ENCODE measurements at places on chromosomes 16 and 17.

DNA sequence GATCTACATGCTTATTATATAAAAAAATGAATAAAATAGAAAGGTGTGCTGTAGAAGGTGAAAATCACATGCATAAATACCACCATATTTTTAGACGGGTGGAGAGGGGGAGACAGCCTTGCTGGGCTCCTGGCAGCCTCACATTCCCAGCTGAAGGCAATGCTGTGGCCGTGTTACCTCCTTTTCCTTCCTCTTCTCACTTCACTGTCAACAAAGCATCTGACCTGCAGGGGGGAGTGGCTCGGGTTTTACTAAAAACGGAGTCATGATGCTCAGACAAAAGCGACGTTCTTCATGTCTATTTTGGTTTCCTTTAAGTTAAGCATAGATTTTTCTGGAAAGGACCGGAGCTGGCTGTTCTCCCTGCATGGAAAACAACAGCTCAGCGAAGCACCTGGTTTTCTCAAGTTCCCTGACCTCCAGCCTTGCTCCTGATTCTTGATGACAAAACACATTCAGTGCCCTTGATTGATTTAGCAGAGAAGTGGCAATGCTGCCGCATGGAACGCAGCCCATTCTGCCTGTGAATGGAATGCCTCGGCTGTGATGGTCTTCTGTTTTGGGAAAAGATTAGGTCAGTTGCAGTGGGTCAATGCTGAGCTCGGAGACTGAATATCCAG, 5.5 kb upstream of the RPTOR start:
- H3K27ac ChIP-seq: no peak overlapping the region
- DNase-seq: peak; percentile 75
- H3K36me3 ChIP-seq: no peaks in the 10 kb centered on the region
- peaks cover 3% of the 10 kb centered on the region for H3K27me3 ChIP-seq
- no peaks in the 10 kb centered on the region for H3K4me1 ChIP-seq

GRCh38 chr17:8151120-8151640, 1.0 kb downstream of the PER1 start:
- peak; percentile 97 for DNase-seq
- H3K4me1 ChIP-seq: peaks cover 48% of the 10 kb centered on the region
- peak overlapping the region; percentile 100 for H3K27ac ChIP-seq
- H3K27me3 ChIP-seq: no peaks in the 10 kb centered on the region

DNA sequence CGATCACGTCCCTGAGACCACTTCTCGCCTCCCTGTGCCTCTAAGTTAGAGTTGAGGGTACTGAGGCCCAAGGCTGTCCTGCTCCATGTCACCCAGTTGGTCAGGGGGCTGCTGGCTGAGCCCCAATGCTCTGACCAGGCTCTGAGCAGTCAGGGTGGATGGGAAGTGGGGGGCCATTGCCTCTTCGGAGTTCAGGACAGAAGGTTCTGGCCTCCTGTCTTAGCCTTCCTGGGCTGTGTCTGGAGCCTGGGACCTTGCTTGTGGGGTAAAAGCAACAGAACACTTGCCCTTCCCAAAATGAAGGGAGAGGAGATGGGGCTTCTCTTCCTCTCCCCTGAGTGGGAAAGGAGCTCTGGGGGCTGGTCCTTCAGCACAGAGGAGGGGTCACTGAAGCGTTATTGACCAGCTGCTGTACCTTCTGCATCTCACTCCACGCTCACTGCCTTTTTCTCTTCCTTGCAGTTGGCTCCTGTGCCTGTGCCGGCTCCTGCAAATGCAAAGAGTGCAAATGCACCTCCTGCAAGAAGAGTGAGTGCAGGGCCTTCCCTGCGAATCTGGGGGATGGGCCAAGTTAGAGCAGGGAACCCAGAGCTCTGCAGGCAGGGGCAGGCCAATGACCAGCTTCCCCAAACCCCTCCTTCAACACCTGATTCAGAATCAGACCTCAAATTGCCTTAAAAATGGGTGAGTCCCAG, 580 bp downstream of the MT1X start:
- H3K27ac ChIP-seq: peak overlapping the region; percentile 83
- no peaks in the 10 kb centered on the region for H3K27me3 ChIP-seq
- peaks cover 14% of the 10 kb centered on the region for H3K4me1 ChIP-seq
- peak overlapping the region; percentile 85 for H3K4me3 ChIP-seq

GRCh38 chr17:2710071-2710802, 1.3 kb downstream of the CLUH start:
- no peaks in the 10 kb centered on the region for H3K36me3 ChIP-seq
- H3K4me3 ChIP-seq: peak overlapping the region; percentile 87
- H3K4me1 ChIP-seq: peaks cover 47% of the 10 kb centered on the region
- no peaks in the 10 kb centered on the region for H3K27me3 ChIP-seq
- H3K27ac ChIP-seq: peak overlapping the region; percentile 60

DNA sequence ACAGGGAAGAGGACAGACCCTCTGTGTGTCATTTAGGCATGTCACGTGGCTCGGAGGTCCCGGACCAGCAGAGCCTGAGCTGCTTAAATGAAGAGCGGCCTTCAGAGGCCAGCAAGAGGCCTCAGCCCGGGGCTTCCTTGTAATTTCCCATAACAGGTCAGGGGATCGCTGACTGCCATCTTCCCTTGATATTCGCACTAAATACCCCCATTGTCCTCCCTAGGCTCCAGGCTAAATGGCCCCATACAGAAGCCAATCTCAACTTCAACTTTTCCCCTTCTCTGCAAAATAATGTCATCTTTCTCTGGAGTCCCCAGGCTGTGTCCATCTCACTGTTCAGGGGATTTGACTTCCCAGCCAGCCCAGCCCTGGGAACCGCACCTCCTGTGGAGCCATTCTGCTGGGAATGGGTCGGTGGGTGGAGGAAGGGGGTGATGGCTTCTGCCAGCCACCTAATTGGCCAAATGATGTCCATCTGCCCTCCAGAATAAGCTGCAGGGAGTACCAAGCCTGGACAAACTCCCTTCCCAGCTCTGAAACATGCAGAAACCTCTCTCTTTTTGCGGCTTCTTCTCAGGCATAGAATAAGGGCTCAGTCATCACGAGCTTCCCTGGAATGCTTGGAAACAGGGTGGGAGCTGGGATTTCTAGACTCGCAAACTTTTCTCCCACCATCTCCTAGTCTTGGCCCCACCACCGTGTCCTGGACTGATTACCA, 129.9 kb downstream of the SDK2 start:
- no peak for DNase-seq
- no peaks in the 10 kb centered on the region for H3K36me3 ChIP-seq
- no peak overlapping the region for H3K4me3 ChIP-seq
- no peak overlapping the region for H3K27ac ChIP-seq

DNA sequence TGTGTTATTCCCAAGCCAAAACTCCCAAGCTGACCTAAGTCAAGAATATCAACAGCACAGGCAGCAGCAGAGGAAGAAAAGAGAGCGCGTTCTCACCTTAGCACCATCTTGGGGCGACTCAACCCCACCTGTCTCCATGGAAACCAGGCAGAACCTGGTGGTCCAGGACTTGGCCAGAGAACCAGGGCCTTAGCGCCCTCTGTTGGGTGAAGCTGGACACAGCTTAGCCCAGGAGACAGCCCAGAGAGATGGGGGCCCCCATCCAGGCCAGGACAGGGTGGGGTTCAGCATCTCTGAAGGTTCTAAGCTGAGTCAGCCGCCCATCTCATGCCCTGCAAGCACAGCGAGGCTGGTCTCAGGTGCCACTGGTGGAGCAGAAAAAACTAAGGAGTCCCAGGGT, 60.1 kb upstream of the TMEM132E start:
- H3K4me3 ChIP-seq: no peak overlapping the region
- H3K27me3 ChIP-seq: no peaks in the 10 kb centered on the region
- no peaks in the 10 kb centered on the region for H3K36me3 ChIP-seq

DNA sequence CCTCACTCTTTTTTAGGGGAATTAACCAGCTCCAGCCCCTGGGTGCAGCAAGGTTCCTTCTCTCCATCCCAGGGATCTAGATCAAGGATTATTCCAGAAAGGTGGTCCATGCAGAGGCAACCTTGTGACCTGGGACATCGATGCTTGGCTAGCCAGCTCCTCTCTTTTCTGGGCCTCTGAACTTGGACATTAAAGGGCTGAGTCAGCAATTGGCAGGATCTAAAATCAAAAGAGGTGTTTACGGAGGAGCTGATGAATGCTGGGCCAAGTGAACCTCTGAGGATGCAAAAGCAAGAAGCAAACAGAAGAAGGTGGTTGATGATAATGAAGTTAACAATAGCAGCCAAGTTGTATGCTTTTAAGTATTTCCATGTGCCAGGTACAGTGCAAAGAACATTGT, 207.0 kb downstream of the MAF start:
- no peaks in the 10 kb centered on the region for H3K4me1 ChIP-seq
- no peaks in the 10 kb centered on the region for H3K27me3 ChIP-seq
- no peak for DNase-seq
- no peaks in the 10 kb centered on the region for H3K36me3 ChIP-seq

GRCh38 chr16:12423131-12423530, 380.6 kb downstream of the CPPED1 start:
- H3K4me1 ChIP-seq: no peaks in the 10 kb centered on the region
- no peaks in the 10 kb centered on the region for H3K36me3 ChIP-seq
- no peaks in the 10 kb centered on the region for H3K27me3 ChIP-seq
- no peak overlapping the region for H3K4me3 ChIP-seq

DNA sequence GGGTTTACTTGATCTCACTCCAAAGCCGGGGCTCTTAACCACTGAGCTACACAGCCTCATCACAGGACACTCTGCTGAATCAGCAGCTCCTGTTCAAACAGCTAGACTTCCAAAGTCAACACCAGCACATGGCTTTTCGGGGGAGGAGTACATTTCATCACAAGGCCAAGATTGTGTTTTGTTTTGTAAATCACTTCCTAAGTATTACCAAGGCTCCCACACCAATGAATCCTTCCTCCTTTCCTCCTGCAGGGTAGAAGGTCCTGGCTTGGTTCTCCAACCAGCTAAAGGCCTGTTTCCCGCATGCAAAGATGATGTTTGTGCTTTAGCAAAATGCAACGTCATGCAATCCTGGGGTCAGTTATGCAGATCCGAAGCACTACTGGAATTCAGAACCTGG, 152.5 kb downstream of the XYLT1 start:
- H3K36me3 ChIP-seq: no peaks in the 10 kb centered on the region
- H3K27ac ChIP-seq: peak overlapping the region; percentile 21
- no peak overlapping the region for H3K4me3 ChIP-seq
- peaks cover 18% of the 10 kb centered on the region for H3K4me1 ChIP-seq
- H3K27me3 ChIP-seq: no peaks in the 10 kb centered on the region
- DNase-seq: peak; percentile 84

DNA sequence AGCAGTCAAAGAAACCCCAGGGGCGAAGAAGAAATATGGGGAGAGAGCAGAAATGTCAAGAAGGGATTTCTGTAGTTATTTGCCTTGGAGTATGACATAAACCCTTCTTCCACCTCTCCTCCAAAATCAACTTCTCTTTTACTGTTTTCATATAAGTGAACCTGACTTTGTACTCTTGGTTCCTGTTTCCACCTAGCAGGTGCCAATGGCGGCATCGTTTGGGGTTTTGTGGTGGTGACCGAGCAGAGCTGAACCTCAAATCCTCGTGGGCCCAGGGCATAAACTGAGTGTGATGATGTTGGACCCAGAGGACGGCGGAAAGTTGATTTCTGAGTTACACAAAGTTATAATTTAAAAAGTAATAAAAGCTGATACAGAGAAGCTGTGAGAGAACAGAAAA, 39.6 kb upstream of the PSMD7 start:
- H3K4me1 ChIP-seq: no peaks in the 10 kb centered on the region
- H3K36me3 ChIP-seq: no peaks in the 10 kb centered on the region

DNA sequence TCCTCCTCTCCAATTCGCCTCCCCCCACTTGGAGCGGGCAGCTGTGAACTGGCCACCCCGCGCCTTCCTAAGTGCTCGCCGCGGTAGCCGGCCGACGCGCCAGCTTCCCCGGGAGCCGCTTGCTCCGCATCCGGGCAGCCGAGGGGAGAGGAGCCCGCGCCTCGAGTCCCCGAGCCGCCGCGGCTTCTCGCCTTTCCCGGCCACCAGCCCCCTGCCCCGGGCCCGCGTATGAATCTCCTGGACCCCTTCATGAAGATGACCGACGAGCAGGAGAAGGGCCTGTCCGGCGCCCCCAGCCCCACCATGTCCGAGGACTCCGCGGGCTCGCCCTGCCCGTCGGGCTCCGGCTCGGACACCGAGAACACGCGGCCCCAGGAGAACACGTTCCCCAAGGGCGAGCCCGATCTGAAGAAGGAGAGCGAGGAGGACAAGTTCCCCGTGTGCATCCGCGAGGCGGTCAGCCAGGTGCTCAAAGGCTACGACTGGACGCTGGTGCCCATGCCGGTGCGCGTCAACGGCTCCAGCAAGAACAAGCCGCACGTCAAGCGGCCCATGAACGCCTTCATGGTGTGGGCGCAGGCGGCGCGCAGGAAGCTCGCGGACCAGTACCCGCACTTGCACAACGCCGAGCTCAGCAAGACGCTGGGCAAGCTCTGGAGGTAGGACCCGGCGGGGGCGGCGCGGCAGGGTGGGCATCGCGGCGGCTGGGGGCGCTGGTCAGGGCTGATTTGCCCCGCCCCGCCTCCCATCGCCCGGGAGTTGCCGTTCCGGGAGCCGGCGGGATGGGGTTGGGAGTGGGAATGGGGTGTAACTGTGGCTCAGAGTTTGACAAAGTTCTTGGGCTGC, 567 bp downstream of the SOX9 start:
- peaks cover 47% of the 10 kb centered on the region for H3K4me1 ChIP-seq
- H3K36me3 ChIP-seq: peaks cover 12% of the 10 kb centered on the region
- peak; percentile 96 for DNase-seq
- H3K27me3 ChIP-seq: peaks cover 34% of the 10 kb centered on the region
- H3K4me3 ChIP-seq: peak overlapping the region; percentile 95
- H3K27ac ChIP-seq: peak overlapping the region; percentile 77

DNA sequence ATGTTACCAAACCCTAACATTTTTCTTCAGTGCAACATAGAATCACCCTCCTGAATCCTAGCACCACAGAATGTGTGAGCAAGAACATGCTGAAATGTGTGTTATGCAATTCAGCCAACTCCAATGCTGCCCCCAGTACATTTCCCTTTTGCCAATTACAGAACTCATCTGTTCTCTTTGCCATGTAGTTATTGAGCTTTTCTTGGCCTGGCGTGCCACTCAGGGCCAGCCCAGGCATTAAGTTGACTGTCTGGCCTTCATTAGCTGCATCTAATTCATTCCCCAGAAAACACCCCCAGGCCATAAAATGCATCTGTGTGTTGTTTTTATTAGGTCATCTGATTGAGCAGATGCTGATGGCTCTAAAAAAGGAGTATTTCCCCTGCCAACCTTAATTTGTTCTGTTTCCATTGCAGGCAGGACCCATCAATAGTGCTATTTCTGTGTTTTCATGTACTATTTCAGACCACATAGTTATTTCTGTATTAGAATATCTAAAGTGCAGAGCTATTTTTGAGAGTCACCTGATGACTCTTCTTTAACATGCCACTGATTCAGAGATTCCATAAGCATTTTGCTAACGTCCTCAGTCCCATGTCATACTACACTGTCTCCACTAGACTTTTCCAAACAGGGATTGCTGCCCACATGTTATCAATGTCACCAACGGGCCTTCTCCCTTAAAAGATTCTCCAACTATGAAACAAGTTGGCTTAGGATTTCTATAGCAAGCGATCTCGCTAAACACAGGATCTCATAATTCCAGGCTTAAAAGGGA, 969.7 kb downstream of the CDH11 start:
- no peak overlapping the region for H3K27ac ChIP-seq
- H3K36me3 ChIP-seq: no peaks in the 10 kb centered on the region
- peak; percentile 5 for DNase-seq

GRCh38 chr16:30907064-30907463, 10.7 kb downstream of the CTF1 start:
- H3K36me3 ChIP-seq: no peaks in the 10 kb centered on the region
- H3K4me3 ChIP-seq: no peak overlapping the region
- H3K27ac ChIP-seq: no peak overlapping the region
